Muscle of back (tissue), 13 donors: ENCODE measurements at places on chromosomes 7 and 10.

- DNase-seq, result no peak
Observed at GRCh38 chr10:70197235-70197945, 27.1 kb upstream of the SAR1A start.

DNA sequence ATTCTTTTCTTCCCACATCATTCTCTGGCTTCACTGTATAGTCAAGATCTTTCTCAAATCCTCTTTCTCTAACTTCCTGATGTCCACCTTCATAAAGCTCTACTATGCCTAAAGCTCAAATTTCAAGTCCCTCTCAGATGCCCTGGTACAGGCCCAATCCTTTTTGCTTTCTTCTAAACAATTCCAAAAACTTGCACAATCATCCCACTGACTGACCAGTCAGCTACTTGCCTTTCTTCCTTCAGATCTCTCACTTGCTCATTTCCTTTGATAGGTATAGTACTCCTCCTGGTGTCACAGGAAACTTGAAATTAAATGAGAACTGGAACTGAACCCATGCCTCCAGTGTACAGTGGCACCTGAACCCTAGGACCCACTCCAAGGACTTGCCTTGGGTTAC is 18.2 kb downstream of the SEC31B start:
- DNase-seq, result no peak

DNA sequence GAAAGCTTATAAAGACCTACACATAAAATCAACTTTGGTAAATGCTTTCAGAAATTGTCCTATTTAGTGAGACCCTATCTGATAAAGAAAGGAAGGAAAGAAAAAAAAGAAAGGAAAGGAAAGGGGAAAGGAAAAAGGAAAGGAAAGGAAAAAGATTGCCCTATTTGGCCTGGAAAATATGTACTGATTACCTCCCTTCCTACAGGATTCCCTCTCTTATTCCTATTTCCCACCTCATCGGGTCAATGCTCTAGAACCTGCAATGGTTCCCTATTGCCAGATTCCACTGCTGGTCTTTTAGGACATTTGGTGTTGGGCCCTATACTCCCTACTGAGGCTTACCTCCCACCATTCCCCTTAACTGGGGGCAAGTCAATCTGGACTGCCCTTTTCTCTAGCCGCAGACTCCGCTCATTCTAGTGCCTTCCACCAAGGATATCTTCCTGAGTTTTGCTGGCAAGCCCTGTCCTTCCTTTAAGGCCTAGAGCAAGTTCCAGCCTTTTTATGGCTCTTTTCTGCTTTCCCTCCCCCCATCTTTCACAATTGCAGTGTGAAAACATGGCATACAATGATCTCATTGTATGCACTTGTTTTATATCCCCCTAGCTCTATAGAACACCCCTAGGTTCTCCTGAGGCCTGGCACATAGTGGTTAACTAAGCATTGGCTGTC is 4.4 kb downstream of the DDIT4 start:
- no peak for DNase-seq

- DNase-seq, result no peak
Observed at GRCh38 chr7:51785171-51785570, 468.6 kb upstream of the COBL start.

DNA sequence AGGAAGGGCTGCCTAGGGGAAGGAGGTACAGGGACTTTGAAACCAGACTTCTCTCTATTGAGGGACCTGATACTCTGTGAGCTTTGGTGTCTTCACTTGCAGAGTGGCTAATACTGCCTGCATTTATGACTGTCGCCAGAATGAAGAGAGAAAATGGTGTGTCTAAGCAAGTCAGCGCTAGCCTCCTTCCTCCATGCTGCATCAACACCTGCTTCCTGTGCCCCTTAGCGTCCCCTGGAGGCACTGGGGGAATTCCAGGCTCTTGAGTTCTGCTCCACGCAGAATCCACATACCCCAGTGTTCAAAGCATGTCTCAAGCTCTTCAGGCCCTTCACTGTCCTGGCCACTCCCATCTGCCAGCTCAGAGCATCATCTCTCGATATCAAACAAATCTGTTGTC is 140.5 kb downstream of the PKD1L1 start:
- no peak for DNase-seq
